GM12891 (cell line): ENCODE measurements at places on chromosomes 16 and 17.

DNA sequence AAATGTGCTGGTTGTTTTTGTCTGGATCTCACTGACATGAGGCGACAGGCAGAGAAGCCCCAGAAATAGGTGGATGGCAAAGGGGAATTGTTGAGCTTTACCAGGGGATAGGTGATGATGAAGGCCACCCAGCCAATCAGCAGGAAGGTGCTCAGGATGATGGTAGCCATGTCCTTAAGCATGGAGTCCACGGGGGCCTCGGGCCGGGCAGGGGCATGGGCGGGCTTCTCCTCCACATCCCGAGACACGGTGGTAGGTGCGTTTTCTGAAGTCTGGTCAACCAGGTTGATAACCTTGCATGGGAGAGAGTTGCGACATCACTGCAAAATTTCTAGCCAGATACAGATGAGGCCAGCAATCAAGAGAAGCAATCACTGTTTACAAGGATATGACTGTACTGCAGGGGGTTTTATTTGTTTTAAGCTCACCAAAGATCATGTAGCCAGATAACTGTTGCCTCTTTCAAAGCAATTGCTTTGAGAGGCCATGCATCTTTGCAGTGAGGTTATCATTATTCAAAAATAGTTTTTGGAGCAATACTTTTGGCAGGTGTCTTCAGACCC, 37.3 kb upstream of the ICAM2 start:
- no peak for DNase-seq

DNA sequence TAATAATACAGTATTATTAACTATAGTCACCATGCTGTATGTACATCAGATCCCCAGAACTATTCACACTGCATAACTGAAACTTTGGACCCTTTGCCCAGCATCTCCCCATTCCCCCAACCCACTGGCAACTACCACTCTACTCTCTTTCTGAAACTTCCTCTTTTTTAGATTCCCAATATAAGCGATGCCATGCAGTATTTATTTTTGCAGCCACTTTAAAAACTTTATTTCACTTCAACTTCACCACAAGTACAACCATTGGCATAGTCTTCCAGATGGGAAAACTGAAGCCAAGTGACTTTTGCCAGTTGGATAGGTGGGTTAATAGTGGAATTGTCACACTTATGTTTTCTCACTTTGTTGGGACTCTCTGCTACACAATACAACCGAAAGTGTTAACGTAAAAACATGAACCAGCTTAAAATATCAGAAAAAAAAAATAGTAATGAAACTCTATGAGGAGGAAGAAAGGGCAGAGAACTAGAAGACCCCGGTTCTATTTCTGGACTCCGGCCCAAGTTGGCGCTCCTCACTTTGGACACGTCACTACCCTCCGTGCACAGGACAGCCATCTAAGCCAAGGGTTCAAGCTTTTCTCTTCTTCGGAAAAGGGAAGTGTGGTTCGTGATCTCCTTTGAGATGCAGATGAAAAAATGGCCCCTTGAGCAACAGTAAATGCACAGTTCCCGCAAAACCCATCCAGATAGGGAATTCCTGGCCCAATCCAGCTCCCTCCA, 743 bp downstream of the SHCBP1 start:
- no peak for DNase-seq

DNA sequence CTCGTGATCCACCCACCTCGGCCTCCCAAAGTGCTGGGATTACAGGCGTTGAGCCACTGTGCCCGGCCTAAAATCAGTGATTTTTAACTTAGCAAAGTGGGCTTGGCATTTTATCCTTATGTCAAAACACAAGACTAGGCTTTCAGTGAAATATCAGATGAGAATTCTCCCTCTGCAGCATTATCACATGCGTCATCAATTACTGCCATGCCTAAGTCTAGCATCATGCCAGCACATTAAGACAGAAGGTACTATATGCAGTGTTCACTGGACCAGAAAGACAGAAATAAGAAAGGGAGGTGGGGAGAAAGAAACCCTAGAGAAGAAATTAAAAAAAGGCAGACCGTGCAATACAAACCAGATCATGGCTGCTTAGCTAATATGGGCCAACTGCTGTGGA, 29.8 kb downstream of the GPATCH8 start:
- DNase-seq: no peak

- DNase-seq: no peak
Observed at GRCh38 chr17:2948721-2949468, 114.5 kb downstream of the OR1D5 start.

DNA sequence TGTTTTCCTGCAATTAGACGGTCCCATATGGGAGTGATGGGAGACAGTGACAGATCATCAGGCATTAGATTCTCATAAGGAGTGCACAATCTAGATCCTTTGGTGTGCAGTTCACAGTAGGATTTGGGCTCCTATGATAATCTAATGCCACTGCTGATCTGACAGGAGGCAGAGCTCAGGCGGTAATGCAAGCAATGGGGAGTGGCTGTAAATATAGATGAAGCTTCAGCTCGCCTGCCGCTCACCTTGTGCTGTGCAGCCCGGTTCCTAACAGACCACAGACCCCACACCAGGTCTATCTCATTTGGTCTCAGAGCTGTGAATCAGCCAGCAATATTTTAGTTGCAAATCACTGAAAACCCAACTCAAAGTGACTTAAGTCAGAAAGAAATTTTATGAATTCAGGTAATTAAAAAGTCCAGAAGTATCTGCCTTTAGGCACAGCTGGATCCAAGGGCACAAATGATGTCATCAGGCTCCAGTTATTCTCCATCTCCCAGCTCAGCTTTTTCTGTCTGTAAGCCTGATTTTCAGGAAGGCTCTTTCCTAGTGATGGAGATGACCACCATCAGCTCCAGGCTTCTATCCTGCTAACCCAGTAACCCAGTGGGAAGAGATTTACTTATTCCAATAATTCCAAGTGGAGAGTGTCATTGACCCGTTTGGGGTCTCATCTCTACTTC, 3.3 kb downstream of the CHP2 start:
- DNase-seq: no peak

DNA sequence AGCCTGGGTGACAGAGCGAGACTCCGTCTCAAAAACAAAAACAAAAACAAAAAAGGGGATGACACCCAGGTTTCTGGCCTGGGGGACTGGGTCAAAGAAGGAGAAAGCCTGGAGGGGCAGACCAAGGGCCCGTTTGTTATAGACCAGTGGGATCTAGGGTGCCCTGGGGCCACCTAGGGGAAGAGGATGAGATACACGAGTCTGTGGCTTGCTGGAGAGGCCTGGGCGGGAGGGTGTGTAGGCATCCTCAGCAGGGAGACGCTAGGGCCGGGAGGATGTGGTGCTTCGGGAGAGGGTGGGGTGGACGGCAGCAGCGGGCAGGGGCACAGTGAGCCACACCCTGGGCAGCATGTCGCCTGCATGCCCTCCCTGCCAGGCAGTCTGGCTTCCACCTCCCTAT, 17.1 kb upstream of the CRK start:
- DNase-seq: no peak

DNA sequence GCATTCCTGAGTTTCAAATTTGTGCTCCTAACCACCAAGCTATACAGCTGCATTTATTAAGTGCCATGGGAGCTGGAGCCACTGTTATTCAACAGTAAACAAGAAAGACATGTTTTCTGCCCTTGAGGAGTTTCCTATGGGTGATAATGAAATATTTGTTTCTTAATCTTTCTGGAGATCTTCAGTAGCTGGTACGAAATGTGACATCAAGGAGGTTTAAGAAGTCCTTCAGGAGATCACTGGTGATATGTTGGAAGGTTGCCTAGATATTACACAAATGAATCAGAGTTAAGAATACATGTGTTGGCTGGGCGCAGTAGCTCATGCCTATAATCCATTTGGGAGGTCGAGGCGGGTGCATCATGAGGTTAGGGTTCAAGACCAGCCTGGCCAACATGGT, 14.9 kb downstream of the RHOT1 start:
- DNase-seq: no peak

DNA sequence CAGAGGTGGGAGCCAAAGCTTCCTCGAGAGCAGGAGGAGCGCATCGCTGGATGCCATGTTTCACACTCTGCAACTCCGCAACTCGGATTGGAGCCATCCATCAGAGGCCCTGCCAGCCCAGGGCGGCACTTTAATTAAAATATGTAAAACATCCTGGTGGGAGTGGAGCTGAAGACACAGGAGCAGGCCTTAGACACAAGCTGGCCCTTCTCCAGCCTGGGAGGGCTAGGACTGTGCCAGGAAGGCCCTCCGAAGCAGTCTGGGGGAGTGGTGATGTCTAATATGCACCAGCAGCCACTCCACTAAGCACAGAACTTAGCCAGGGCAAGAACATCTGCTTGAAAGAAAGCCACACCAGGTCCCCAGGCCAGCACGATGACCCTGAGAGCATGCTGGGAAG, 5.8 kb upstream of the CCDC182 start:
- no peak for DNase-seq

- DNase-seq: peak; percentile 99
Observed at GRCh38 chr17:50541716-50542688, 5.0 kb upstream of the SPATA20 start.

DNA sequence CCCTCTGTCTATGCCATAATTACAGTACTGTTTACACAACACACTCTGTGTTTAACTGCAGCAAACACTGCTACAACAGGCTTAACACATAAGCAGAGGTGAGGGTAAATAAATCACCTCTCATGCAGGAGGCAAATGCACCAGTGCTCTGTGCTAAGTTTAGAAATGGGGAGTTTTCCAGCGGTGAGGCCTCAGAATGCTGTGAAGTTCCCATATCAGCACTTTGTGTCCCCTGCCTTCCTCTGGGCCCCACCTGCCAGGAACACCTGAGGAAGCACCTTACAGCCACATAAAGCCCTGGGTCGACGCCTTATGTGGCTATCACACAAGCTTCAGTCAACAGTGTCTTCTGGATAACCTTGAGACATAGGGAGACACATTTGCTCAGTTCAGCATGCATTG, 304.5 kb downstream of the HAPSTR1 start:
- no peak for DNase-seq

DNA sequence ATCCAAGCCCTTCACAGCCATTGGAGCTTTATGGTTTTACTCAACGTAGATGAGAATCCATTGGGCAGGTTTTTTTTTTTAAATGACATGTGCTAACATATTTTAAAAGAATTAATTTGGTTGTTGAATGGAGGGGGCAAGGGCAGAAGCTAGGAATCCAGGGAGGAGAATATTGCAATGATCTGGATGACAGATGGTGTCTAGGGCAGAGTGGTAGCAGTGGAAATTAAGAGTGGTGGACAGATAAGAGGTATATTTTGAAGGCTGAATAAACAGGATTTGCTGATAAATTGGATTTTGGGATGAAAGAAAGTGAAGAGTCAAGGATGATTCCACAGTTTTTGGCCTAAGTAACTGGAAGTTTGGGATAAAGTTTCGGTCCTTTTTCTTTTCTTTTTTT, 54.8 kb upstream of the DHX40 start:
- no peak for DNase-seq

- no peak for DNase-seq
Observed at GRCh38 chr16:71255721-71256120, 25.2 kb upstream of the HYDIN start.

GRCh38 chr17:38705803-38706504, 881 bp downstream of the MLLT6 start:
- DNase-seq: no peak

DNA sequence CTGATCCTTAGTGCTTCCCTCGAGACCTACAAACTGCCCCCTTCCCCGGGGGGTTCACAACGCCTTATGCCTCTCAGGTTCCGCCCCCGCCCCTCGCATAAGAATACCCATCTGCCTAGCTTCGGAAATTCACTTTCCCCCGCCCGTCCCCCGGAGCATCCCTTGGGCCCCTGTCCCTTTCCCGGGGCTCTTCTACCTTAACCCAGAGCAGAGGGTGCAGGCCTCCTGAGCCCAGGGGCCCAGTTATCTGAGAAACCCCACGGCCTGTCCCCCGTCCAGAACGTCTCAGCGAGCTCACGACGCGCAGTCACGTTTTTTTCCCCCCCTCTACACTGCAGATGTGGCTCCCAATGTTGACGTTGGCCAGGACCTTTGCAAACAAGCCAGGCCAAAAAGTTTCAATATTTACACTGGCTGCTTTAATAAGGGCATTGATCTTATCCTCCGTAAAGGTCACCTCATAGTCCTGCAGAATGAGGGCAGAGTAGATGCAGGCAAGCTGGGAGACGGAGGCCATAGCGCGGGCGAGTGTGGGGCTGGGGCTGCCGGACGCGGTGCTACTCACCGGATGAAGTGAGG, 1.4 kb upstream of the NBR1 start:
- no peak for DNase-seq

- DNase-seq: peak; percentile 84
Observed at GRCh38 chr17:78253946-78254672, 22.7 kb downstream of the TMEM235 start.

DNA sequence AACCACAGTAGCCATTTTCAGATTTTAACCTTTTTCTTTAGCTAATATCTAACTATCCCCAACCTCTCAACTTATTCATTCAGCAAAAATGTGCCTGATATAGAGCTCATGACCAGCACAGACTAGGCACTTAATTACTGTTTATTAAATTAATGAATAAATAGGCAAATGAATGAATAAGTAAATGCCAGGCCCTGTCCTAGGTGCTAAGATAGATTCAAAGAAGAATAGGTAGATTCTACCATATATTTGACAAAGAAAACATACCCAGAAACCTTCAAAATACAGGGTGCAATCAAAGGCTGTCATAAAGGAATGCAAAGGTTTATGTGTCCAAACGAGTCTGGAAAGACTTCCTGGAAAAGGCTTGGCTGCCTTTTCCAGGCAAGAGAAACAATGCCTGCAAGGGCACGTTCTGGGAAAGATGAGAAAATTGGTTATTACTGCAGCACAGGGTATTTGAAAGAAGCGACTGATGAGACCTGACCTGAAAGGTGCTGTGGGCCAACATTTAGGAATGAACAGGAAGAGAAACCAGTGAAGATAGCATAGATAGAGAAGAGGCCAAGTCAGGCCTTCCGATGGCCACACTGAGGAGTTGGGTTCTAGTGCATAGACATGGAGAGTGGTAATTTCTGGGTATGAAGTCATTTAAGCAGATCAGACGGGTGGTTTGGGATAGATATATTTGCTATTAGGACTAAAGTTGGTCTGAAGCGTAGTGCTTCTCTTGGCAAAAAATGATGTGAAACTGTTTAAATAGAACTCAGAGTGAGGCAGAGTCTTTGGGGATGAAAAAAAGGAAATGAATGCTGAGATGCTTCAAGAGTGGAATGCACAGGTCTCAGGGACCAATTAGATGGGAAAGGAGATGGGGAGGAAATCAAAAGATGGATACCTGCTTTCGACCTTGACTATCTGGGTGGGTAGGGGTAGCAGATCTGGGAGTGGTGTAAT, 11.4 kb upstream of the CCL2 start:
- DNase-seq: no peak

DNA sequence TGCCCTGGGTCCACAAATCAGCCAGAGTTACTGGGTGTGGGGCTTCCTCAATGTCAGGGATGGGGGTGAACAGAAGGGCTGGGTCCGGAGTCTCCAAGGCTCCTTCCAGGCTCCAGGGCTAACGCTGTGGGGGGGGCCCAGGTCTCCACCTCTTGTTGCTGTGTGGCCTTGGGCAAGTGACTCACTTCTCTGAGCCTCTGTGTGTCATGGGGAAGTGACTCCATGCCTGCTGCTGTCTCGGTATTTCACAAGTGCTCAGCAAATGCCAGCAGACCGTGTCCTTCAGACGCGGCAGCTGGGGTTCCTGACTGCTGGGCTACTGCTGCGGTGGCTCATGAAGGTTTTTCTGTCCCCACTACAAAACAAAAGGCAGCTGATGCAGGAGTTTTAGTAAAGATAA, 26.6 kb downstream of the JPH3 start:
- DNase-seq: peak; percentile 66

GRCh38 chr16:50945171-50945570, 203.3 kb downstream of the CYLD start:
- DNase-seq: no peak
